ENCODE measurements at places on chromosomes 12 and 14.

GRCh38 chr12:62928632-62929031 lies 6.3 kb downstream of the PPM1H start:
- no peak overlapping the region for H3K27ac ChIP-seq
- H3K4me1 ChIP-seq = peaks cover 38% of the 10 kb centered on the region
- H3K4me3 ChIP-seq = no peak overlapping the region
- DNase-seq = no peak

DNA sequence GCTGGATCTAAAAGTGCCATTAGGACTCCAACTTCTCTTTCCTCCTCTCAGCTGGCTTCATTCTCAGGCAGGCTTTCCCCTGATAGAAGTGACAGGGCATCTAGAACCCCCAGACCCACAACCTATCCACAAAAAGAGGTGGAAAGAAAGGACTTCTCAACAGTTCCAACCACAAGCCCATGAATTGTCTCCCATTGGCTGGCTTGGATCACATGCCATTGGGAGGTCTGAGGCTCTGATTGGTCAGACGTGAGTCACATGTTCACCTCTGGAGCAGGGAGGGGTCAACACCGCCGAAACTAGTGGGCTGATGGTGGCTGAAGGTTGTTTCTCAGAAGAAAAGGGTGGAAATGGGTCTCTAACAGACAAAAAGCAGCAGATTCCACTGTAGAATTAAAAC lies 47.2 kb downstream of the DRAM1 start:
- H3K4me1 ChIP-seq = no peaks in the 10 kb centered on the region
- H3K36me3 ChIP-seq = no peaks in the 10 kb centered on the region
- no peaks in the 10 kb centered on the region for H3K27me3 ChIP-seq

GRCh38 chr14:100533656-100534485 lies 53.3 kb downstream of the BEGAIN start:
- DNase-seq = no peak
- peaks cover 34% of the 10 kb centered on the region for H3K4me1 ChIP-seq
- H3K27ac ChIP-seq = peak overlapping the region; percentile 44

DNA sequence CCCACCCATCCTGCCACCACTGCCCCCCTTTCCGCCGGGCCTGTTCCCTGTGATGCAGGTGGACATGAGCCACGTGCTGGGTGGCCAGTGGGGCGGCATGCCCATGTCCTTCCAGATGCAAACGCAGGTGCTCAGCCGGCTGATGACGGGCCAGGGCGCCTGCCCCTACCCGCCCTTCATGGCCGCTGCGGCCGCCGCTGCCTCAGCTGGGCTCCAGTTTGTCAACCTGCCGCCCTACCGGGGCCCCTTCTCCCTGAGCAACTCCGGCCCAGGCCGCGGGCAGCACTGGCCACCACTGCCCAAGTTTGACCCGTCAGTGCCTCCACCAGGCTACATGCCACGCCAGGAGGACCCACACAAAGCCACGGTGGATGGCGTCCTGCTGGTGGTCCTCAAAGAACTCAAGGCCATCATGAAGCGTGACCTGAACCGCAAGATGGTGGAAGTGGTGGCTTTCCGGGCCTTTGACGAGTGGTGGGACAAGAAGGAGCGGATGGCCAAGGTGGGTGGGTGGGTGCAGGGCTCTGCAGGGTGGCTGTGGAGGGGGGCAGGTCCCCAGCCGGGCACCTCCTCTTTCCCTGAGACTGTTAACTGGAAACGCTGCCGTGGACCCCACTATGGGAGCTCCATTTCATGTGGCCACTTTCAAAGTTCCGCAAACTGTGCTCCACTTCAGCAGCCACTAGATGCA lies 10.8 kb downstream of the SETD1B start:
- peaks cover 8% of the 10 kb centered on the region for H3K36me3 ChIP-seq
- H3K4me1 ChIP-seq = peaks cover 22% of the 10 kb centered on the region
- no peak for DNase-seq
- H3K27ac ChIP-seq = no peak overlapping the region
- H3K27me3 ChIP-seq = no peaks in the 10 kb centered on the region

DNA sequence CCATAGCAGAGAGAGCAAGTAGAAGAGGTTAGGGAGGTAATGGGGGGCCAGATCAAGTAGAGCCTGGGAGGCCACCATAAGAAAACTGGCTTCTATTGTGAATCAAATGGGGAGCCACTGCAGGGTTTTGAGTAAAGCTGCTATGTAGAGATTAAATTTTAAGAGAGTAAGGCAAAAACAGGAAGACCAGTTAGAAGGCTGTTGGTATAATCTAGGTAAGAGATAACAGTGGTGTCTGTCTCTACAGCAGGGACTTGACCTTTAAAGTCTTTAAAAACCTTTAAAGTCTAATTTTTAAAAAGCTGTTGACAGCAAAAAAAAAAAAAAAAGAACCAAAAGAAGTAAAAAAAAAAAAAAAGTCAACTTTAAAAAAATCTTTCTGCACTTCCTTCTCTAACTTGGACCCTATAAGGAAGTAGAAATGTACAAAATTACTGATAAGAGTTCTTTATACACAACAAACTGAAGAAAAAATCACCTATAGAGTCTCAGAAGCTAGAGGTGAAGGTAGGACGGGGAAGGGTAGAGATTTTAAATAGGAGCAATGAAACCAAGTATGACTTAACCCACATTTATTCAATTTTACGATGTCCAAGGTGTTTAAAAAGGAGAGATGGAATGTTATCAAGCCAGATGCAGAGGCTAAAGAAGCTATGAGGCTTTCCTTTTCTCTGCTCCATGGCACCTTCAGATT lies 26.1 kb downstream of the SGPP1 start:
- no peaks in the 10 kb centered on the region for H3K27me3 ChIP-seq
- no peaks in the 10 kb centered on the region for H3K4me1 ChIP-seq
- no peak overlapping the region for H3K27ac ChIP-seq
- no peaks in the 10 kb centered on the region for H3K36me3 ChIP-seq
- H3K4me3 ChIP-seq = no peak overlapping the region

GRCh38 chr12:116244001-116244400 lies 33.5 kb downstream of the MED13L start:
- no peaks in the 10 kb centered on the region for H3K27me3 ChIP-seq
- H3K4me3 ChIP-seq = no peak overlapping the region
- DNase-seq = no peak

- no peak for DNase-seq
- H3K36me3 ChIP-seq = no peaks in the 10 kb centered on the region
- H3K4me3 ChIP-seq = no peak overlapping the region
- no peak overlapping the region for H3K27ac ChIP-seq
These were observed 219.3 kb downstream of the C12orf50 start for GRCh38 chr12:87809916-87810315.

GRCh38 chr12:81722004-81722403 lies 37.1 kb downstream of the PPFIA2 start:
- no peaks in the 10 kb centered on the region for H3K27me3 ChIP-seq
- no peaks in the 10 kb centered on the region for H3K4me1 ChIP-seq
- no peaks in the 10 kb centered on the region for H3K36me3 ChIP-seq

GRCh38 chr14:58746261-58746660 lies 108.5 kb downstream of the DACT1 start:
- DNase-seq = no peak
- no peak overlapping the region for H3K4me3 ChIP-seq
- H3K27ac ChIP-seq = no peak overlapping the region
- H3K36me3 ChIP-seq = no peaks in the 10 kb centered on the region
- H3K27me3 ChIP-seq = no peaks in the 10 kb centered on the region
- no peaks in the 10 kb centered on the region for H3K4me1 ChIP-seq

DNA sequence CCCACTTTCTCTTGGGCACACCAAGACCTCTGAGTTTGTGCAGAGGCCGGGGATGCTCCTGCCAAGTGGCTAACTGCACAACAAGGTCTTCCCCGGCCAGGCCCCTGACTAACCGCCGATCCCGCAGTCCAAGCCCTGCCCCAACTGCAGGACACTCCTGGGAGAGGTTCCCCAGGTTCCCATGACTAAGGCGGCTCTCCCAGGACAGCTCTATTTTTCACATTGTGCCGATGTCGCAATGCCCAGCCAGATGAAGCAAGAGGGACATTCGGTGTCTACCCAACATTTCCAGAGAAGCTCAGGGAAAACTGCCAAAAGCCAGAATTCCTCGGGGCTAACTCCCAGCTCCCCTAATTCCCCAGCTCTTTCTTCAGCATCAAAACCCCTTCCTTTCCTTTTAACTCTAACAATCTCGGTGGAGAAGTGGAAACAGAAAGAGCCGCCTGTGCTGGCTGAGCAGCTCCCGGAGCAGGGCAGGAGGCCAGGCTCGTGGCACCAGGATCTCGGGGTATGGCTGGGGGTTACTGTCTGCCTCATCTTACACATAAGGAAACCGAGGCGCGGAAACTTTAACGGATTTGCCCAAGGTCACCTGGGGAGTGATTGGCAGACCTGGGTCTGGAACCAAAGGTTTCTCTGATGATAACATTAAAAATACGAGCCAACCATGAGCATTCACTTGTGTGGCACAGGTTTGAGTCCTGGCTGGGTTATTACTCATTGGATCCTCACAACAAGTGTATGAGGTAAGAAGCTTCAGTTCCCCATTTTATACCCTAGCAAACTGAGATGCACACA lies 318.2 kb downstream of the BCL11B start:
- H3K4me3 ChIP-seq = no peak overlapping the region
- no peak overlapping the region for H3K27ac ChIP-seq
- H3K27me3 ChIP-seq = no peaks in the 10 kb centered on the region
- no peaks in the 10 kb centered on the region for H3K4me1 ChIP-seq
- no peaks in the 10 kb centered on the region for H3K36me3 ChIP-seq

DNA sequence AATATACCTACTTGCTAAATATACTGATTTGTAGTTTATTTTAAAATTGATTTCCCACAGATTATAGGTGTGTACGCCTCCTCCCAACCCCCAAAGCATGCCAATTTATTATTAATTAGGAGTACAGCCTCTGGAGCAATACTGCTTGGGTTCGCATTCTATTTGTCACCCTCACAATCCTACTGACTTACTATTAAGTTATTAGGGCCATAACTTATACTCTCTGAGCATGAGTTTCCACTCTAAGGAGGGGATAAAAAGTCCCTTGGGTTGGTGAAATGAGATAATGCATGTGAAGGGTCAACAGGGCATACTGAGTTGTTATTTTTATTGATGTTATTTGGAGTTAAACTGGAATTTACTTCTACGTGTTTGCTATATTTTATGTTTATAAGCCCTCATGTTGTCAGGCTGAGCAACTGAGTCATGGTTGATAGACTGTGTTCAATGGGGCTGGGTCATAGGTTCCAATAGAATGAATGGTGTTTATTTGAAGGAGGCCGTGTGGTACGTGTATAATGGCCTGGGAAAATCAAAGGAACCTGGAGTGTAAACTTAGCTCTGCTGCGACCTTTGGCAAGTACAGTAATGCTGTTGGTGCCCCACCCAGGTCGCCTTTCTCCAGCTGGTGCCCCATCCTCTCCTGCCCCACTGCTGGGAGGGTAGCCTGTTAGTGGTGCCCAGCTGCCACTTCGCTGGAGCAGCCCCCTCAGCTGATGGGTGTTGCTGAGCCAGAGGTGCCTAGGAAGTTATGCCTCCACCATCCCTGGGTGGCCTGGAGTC lies 99.3 kb upstream of the PTPRB start:
- H3K4me3 ChIP-seq = no peak overlapping the region
- DNase-seq = no peak
- no peak overlapping the region for H3K27ac ChIP-seq
- no peaks in the 10 kb centered on the region for H3K36me3 ChIP-seq

- no peak overlapping the region for H3K27ac ChIP-seq
- no peaks in the 10 kb centered on the region for H3K27me3 ChIP-seq
- no peaks in the 10 kb centered on the region for H3K4me1 ChIP-seq
- DNase-seq = no peak
These were observed 104.8 kb downstream of the UNC79 start for GRCh38 chr14:93535537-93535936.

DNA sequence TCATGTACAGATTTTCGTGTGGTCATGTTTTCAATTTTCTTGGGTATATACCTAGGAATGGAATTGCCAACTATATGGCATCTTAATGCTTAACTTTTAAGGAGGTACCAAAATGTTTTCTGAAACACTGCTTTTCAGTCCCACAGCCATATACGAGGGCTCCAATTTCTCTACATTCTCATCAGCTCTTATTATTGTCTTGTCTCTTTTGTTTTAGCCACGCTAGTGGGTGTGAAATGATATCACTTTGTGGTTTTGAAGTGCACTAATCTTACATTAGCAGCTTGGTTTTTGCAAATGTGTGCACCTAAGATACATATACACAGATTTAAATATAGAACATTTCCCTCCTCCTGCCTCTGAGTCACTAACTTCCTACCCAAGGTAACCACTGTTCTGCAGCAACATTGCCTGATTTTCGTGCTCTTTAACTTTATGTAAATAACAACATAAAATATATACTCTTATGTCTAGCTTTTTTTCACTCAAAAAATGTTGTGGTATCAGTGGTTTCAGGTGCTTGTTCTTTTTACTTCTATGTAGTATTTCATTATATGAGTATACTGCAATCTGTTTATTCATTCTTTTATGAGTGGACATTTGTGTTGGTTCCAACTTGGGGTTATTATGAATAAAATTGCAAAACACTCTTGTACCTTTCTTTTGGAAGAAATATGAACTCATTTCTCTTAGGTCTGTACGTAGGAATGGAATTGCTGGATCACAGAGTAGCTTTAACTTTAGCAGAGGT lies 73.1 kb downstream of the ZFP36L1 start:
- no peak for DNase-seq
- H3K27ac ChIP-seq = no peak overlapping the region
- H3K36me3 ChIP-seq = no peaks in the 10 kb centered on the region
- H3K4me1 ChIP-seq = no peaks in the 10 kb centered on the region
- no peaks in the 10 kb centered on the region for H3K27me3 ChIP-seq

DNA sequence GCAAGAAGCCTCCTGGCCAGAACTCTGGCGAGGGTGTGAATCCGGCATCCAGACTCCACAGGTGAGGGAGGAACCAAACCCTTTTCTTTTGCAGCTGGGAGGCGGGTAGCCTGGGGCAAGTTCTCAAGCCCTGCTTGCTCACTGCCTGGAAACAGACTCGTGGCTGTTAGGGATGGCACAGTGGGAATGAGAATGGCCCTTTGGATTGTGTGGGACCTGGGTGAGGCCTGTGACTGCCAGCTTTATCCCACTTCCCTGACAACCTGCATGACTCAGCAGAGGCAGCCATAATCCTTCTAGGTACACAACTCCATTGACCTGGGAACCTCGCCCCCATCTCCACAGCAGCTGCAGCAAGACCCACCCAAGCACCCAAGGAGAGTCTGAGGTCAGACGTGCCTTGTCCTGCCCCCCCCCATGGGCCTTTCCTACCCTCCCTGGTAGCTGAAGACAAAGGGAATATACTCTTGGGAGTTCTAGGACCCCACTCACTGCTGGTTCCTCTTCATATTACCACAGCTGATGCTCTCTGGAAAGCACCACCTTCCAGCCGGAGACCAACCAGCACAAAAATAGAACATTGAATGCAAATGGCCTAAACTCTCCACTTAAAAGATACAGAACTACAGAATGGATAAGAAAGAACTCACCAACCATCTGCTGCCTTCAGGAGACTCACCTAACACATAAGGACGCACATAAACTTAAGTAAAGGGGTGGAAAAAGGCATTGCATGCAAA lies 5.1 kb upstream of the GPR33 start:
- H3K27me3 ChIP-seq = no peaks in the 10 kb centered on the region
- no peak for DNase-seq
- no peak overlapping the region for H3K27ac ChIP-seq
- no peak overlapping the region for H3K4me3 ChIP-seq
- no peaks in the 10 kb centered on the region for H3K4me1 ChIP-seq

All from Panc1 (cell line).